ENCODE measurements at places on chromosomes 16 and 17.

- DNase-seq = no peak
Observed at GRCh38 chr17:58202859-58203258, 10.3 kb downstream of the EPX start.

- DNase-seq = no peak
Observed at GRCh38 chr16:73289232-73289631, 241.3 kb upstream of the ZFHX3 start.

DNA sequence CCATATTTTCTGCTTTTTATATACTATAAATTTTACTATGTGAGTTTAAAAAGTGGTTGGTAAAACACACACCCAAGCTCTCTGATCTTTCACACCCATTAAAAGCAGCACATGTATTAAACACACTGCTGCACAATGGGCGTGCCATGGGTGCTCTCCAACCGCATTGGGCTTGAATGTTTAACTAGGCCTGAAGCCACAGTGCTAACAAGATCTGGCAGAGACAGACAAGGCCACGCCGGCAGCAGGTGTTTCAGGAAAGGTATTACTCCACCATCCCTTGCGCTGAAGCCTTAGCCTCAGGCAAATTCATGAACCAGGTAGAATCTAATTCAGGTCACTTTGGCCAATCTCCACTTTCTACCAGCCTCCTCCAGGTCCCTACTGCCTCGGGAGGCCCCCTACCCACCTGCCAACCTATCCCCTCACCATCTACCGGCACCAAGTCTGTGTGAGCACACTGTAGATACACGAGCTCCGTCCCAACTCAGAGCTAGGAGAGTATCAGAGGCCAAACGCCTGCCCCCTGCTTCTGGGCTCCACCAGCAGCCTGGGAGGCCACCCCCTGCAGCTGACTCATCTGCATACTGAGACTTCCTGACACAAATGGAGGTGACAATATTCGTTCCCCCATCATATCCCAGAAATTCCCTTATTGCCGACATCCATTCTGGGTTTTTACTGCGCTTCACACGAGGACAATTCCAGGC lies 95.0 kb downstream of the ADCY9 start:
- peak; percentile 81 for DNase-seq

- no peak for DNase-seq
Observed at GRCh38 chr16:86604436-86605193, 26.3 kb downstream of the FOXL1 start.

DNA sequence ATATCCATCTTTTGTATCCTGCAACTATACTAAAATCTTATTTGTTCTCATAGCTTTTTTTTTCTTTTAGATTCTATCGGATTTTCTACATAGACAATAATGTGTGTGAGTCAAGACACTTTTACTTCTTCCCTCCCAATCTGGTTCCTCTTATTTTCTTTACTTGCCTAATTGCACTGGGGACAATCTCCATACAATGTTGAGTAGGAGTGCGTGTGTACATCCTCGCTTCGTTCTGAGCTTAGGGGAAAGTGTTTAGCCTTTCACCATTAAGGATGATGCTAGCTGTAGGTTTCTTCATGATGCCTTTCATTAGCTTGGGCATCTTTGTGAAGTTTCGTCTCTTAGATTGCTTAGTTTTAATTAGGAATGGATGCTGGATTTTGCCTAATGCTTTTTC lies 2.9 kb downstream of the SPATA32 start:
- no peak for DNase-seq

- DNase-seq = no peak
Observed at GRCh38 chr16:12661656-12662172, 142.0 kb downstream of the CPPED1 start.

DNA sequence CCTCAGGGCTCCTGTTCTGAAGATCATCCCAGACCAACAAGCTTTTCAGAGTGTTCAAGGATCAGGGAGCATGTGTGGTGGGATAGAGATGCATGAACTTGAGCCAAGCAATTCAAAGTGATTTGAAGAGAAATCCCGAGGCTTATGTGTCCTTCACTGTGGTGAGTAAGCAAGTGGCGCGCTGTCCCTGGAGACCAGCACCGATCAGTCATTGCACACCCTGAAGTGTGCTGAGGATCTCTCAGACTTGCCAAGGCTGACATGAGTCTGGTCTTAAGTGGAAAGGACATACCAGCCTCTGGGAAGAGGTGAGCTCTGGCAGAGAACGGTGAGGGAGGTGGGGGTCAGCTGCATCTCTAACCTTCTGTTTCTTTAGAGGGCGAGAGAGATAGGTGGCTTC lies 43.8 kb upstream of the CDH13 start:
- DNase-seq = no peak

DNA sequence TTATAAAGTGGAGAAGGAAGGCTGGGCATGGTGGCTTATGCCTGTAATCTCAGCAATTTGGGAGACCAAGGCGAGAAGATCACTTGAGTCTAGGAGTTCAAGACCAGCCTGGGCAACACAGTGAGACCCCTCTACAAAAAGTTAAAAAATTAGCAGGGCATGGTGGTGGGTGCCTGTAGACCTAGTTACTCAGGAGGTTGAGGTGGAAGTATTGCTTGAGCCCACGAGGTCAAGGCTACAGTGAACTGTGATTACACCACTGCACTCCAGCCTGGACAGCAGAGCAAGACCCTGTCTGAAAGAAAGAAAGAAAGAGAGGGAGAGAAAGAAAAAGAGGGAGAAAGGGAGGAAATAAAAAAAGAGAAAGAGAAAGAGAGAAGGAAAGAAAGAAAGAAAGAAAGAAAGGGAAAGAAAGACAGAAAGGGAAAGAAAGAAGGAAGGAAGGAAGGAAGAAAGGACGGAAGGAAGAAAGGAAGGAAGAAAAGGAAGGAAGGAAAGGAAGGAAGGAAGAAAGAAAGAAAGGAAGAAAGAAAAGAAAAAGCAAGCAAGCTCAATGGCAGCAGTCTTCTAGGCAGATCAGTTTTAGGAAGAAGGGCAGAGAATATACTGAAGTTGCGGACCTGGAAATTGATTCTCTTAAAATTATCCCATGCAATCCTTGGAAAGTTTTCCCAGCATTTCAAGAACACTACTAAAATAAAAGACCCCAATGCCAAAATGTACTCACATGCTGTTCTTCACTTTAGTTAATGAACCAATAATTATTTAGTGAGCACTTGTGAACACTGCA lies 53.0 kb downstream of the IKZF3 start:
- DNase-seq = no peak

DNA sequence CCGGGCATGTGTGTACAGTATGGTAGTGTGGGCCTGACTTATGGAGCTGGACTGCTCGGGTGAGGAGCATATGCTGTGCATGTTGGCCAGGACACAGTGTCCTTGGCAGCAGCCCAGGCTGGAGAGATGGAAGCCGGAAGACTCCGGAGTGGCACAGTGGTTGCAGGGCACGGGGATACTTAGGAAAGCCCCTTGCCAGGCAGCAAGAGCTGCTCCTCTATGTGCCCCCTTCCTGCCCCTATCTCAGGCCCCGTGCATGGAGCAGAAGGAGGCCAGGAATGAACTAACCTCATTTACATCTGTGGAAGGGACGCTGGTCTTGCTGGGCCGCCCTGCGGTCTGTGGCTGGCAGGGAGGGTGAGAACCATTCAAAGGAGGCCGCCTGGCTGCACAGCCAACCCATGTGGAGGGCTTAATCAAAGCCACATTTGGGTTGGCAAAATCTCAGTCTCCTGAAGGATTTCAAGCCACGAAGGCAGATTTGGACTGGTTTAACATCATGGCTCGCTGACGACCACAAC lies 32.2 kb upstream of the RCVRN start:
- no peak for DNase-seq

GRCh38 chr17:4739122-4740024 lies at the start of the genes CXCL16 and ZMYND15:
CXCL16 (minus strand) TSS chr17:4739928; CDS start chr17:4739339, 589 bp downstream.
ZMYND15 (plus strand) TSS chr17:4739833; CDS start chr17:4740549, 716 bp downstream.
- DNase-seq = peak; percentile 59

DNA sequence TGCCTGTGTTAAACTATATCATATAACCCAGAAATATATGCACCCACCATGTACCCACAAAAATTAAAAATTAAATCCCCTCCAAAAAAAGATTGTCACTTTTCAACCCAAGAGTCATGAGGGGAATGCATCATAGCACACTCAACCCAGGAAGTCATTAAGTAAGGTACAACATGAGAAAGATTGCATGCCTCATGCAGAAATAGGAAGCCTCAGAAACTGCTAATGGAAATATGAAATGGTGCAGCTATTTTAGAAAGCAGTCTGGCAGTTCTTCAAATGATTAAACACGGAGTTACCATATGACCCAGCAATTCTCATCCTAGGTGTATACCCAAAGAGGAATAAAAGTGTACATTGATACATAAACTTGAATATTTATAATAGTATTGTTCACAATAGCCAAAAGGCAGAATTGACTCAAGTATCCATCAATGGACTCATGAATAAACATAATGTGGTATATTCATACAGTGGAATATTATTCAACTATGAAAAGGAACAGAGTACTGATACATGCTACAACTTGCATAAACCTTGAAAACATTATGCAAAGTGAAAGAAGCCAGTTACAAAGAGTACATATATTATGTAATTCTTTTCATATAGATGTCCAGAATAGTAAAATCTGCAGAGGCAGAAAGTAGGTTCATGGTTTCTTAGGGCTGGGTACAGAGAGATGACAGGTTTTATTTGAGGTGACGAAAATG lies 70.4 kb downstream of the TMEM100 start:
- DNase-seq = no peak

DNA sequence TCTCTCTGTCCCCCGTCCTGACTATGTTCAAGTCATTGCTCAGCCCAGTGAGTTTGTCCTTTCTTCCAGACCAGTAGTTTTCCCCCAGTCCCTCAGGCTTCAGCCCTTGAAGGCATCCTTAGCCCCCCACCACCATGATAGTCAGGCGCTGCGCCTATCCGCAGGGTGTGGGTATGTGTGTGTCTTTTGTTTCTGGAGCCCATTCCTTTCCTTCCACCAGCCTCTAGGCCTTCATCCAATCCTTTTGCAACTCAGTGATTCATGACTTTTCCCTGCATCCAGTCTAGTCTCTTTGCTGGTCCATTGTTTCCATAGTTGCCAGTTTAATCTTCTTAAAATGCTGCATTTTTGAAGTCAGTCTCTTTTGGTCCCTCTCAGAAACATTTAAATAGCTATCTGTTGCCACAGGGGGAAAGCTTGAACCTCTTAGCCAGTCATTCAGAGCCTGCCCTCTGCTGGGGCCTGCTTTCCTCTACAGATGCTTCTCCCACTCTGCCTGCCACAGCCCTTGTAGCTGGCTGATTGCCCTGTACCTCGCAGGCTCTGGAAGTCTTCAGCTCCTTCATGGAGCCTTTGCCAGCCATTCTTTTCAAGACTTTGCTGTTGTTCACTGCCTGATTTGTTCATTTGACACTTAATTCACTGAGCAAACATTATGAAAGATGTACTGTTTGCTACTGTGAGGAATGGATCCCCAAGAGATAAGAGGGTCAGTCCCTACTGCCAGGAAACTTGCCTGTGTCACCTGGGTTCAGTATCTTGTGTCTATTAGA lies 55.9 kb upstream of the ADCY7 start:
- peak; percentile 63 for DNase-seq

DNA sequence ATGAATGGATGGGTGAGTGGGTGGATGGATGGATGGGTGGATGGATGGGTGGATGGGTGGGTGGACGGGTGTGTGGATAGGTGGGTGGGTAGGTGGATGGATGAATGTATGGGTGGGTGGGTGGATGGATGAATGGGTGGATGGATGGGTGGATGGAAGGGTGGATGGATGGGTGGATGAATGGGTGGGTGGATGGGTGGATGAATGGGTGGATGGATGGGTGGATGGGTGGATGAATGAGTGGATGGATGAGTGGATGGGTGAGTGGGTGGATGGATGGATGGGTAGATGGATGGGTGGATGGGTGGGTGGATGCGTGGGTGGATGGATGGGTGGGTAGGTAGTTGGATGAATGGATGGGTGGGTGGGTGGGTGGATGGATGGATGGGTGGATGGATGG lies 13.2 kb upstream of the ATP2C2 start:
- no peak for DNase-seq

GRCh38 chr16:87056083-87056482 lies 261.1 kb downstream of the C16orf95 start:
- peak; percentile 9 for DNase-seq

DNA sequence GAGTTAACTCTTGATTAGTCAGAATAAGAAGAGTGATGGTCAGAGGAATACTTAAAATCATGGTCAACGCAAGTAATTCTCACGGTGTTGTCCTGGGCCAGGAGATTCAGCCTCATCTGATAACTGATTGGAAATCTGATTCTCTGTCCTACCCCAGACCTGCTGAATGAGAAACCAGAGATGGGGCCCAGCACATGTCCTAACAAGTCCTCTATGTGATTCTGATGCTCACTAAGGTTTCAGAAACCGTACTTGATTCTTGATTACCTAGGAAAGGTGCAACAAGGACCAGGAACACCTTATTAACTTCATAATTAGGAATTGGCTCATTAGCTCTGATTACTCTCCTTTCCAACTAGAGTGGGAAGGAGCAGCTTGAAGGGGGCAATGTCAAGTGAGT lies 44.5 kb downstream of the ANKFY1 start:
- DNase-seq = no peak

GRCh38 chr17:233473-233941 lies 52.1 kb upstream of the DOC2B start:
- peak; percentile 36 for DNase-seq

DNA sequence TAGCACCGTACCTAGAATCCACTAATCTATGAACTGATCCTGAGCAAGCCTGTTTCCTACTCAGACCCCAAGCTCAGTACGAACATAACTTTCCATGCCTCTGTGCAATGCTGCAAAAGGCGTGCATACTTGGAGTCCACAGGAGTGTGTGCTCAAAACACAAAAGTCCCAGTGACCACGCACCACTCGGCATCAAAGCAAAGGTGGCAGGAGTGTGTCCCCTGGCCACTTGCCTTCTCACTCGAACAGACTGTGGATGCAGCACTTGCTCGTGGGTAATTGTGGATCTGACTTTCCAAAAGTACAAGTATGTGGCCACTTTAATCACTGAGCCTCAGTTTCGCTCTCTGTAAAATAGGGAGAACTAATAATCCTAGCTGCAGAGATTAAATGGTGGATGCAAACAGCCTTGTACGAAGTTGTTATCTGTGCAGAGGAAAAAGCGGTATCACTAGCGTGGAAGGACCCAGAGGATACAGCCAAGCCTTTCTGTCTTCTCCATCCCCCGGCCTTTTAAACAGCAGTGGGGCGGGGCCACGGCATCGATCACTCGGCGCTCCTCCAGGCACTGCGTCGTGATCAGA lies 311 bp upstream of the KDM8 start:
- DNase-seq = peak; percentile 88

DNA sequence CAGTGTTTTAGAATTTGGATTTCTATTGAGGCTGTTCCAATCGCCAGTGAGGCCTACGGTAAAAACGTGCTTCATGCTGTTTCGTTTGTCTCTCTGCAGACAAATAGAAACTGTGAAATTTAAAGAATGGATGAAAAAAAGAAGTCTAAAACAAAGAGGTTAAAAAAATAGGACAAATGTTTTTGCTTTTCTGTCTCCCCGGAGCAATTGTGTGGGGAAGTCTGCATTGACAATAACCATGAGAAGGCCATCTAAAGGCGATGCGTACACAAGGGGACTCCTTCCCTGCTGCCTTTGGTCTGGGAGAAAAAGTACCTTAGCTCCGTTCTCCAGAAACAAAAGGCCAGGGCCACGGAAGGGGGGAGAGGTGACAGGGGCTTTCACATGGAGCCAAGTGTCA lies 4.6 kb upstream of the ZFHX3 start:
- DNase-seq = no peak

GRCh38 chr16:89122322-89122851 lies 28.7 kb downstream of the ACSF3 start:
- DNase-seq = no peak

GRCh38 chr16:51050377-51050706 lies 100.7 kb downstream of the SALL1 start:
- no peak for DNase-seq
